ENCODE measurements at places on chromosomes 12 and 14.

GRCh38 chr12:47160316-47161244 is 80.8 kb upstream of the AMIGO2 start:
- DNase-seq, result no peak

DNA sequence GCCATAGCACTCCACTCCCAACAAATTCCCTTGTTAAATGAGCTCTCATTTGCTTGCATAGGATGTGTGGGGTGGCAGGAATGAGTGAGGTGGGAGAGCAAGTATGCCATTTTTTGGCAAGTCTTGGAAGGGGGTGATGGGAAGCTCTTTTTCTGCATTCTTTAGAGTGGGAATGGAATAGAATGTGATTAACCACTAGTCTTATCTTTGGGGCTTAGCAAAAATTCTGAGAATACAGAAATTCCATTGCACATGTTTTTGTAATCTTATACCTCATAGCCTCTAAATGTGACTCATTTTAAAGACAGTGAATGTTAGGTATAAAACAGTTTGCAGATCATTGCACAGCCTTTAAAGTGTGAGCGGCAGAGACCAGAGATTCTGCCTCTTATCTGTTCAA is 28.4 kb upstream of the NEDD1 start:
- no peak for DNase-seq

- DNase-seq, result no peak
These were observed at the start of gene TMTC1 for GRCh38 chr12:29783773-29784666. Gene TMTC1 (minus strand): TSS chr12:29783942. CDS start chr12:29783751, 191 bp downstream.

DNA sequence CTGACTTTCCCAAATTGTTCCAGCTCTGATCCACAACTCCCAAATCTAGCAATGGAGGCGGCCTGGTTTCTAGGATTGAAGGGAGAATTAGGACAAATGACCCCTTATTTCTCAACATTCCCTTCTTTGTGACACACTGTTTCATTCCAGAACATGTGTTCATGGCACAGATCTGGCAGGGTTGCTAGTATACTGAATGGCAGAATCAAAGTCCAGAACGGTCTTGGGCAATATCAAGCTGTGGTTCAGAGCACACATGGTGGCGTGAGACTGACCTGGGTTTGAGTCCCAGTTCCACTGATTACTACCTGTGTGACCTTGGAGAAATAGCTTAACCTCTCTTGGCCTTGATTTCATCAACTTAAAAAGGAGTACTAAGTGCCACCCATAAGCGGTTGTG is 152.5 kb downstream of the SAMD4A start:
- DNase-seq, result no peak

DNA sequence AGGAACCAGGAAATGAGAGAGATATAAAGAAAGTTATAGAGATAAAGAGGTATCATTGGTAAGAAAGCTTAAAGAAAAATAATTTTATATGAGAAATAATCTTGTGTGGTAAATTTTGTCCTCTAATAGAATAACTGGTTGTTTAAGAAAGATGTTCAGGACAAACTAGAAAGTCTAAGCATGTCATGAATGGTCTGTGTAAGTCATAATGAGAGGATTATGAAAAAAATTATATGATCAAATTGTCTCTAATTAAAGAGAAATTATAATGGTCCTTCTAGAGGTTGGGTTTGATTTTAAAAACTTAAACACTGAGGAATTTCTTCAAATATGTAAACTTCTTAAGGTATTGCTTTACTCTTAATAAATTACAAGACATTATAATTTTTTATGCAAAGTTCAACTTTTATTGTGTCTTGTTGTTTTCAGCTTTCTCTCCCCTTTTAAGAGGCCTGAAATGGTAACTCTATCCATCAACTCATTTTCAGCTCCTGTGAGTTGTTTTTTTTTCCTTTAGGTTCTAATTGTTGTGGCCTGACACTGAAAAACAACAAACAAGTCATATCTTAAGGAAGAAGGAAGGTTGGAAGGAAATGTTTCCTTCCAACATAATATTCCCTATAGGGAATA is 88.2 kb upstream of the CNOT2 start:
- no peak for DNase-seq
